ENCODE measurements at places on chromosomes 5 and 9. TPM values are rescaled to one million over a fixed set of nuclear protein-coding genes. Genes with fewer than 3 reads are reported as not detected.

DNA sequence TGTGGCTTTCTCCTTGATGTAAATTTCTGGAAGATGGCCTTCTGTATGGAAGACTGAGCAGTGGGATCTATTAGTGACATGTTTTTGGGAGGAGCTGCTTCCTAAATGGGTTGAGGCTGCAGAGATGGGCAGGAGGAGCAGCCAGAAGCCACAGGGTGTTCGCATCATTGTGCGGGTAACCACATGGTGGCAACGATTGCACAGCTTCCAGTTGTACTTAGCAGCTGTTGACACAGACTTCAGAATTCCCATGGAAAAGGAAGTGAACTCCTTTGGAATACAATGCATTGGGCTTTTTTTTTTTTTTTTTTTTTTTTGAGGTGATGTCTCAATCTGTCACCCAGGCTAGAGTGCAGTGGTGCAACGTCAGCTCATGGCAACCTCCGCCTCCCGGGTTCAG, 297.3 kb downstream of the NR3C1 start:
- peaks cover 25% of the 10 kb centered on the region for H3K4me1 ChIP-seq
- H3K27me3 ChIP-seq: no peaks in the 10 kb centered on the region
- DNase-seq: no peak
- H3K36me3 ChIP-seq: no peaks in the 10 kb centered on the region
- peak overlapping the region; percentile 26 for H3K27ac ChIP-seq

The CSNK1G3 gene
- total RNA-seq: 91.2 TPM

The RMRP gene
- 88,726 TPM for total RNA-seq

DNA sequence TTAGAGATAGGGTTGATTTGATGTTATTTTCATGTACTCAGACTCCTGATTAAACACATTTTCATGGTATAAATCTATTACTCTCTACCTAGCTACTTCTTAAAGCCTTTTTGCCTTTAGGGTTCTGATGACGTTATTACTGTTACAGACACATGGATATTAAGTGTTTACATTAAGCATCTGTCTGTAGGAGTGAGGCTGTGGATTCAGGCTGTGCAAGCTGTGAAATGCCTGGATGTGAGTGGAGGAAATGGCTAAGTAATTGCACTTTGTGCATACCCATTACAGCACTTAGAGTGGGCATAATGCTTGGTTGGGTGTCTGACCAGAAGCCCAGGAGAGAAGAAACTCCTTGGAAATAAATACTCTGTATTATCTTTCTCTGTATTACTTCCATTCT, 186.8 kb downstream of the SNX18 start:
- no peaks in the 10 kb centered on the region for H3K36me3 ChIP-seq
- DNase-seq: no peak
- no peaks in the 10 kb centered on the region for H3K27me3 ChIP-seq
- peaks cover 35% of the 10 kb centered on the region for H3K4me1 ChIP-seq

The CDH9 gene
- total RNA-seq: not detected

DNA sequence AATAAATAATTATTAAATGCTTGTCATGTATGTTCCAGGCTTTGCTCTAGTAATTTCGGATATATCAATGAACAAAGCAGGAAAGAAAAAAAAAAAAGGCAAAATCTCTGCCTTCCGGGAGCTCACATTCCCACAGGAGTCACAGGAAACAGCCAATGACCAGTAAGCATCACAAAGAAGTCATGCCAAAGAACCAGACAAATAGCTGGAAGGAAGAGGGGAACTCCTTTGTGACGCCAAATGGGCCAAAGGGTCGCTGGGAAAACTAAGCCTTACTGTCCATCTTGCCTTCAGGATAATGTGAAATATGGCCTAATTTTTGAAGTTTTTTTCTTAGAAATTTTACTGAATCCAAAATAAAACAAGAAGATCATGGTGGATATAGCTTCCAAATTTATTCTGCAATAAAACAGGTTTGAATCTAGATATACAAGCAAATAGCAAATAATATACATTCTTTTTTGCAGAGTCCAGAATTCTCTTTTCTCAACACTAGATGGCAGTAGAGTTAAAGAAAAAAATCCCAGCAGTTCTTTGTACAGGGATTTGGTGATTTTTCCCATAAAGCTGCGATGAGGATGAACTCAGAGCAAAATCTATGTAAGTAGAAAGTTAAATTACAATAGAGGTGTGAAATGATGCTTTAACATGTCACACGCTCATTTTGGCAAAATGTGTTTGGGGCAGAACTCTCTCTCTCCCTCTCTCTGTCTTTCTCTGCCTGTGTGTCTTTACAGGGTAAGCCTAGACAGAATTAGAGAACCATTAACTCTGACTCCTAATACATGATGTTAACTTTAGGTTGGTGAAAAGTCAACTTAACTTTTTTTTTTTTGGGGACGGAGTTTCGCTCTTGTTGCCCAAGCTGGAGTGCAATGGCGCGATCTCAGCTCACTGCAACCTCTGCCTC, 60.0 kb upstream of the TUT7 start:
- no peaks in the 10 kb centered on the region for H3K4me1 ChIP-seq
- H3K27me3 ChIP-seq: no peaks in the 10 kb centered on the region
- peak; percentile 63 for DNase-seq
- no peak overlapping the region for H3K4me3 ChIP-seq
- no peak overlapping the region for H3K27ac ChIP-seq

GRCh38 chr5:107592515-107592914, 78.2 kb downstream of the EFNA5 start:
- H3K27me3 ChIP-seq: no peaks in the 10 kb centered on the region
- DNase-seq: no peak
- peaks cover 4% of the 10 kb centered on the region for H3K4me1 ChIP-seq

- peak overlapping the region; percentile 43 for H3K27ac ChIP-seq
- H3K4me1 ChIP-seq: peaks cover 20% of the 10 kb centered on the region
- no peaks in the 10 kb centered on the region for H3K27me3 ChIP-seq
- peaks cover 14% of the 10 kb centered on the region for H3K36me3 ChIP-seq
- H3K4me3 ChIP-seq: peak overlapping the region; percentile 87
Measured at GRCh38 chr9:6007058-6007769, 8.2 kb downstream of the RANBP6 start.

DNA sequence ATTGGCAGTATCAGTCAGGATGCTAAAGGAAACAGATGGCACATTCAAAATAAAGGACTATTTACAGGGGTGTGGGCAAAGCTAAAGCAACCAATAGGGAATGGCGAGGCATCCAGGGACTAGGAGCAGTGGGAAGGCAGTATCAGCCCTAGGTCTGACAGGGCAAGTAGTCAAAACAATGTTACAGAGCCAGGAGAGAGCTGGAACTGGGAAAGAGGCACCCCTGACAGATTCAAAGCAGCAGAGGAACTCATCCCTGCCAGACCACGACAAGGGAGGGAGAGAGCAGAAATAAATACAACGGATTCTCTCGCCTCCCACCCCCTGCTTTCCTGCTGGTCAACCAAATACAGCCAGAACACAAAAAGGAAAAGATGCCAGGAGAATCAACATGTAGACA, 371.5 kb downstream of the NR2F1-AS1 start:
- H3K4me3 ChIP-seq: no peak overlapping the region
- H3K27me3 ChIP-seq: no peaks in the 10 kb centered on the region
- H3K4me1 ChIP-seq: no peaks in the 10 kb centered on the region
- no peak for DNase-seq
- no peaks in the 10 kb centered on the region for H3K36me3 ChIP-seq
- H3K27ac ChIP-seq: no peak overlapping the region

DNA sequence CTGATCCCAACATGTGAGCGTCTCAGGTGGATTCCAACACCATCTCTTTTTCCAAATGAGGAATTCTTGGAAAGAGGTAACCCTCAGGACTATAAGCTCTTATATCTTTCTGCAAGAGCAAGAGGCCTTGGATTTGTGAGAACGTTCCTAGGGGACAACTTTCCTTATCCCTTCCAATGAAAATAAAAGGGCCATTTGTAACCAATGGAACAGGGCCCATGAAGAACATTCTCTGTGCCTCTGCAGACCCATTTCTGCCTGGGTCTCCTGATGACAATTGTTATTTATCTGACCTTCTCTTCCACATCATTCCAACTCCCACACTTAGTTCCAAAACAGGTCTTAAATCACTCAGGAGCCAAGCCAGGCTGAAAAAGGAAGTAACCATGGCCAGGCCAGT, 202.6 kb downstream of the ZNF462 start:
- H3K27ac ChIP-seq: no peak overlapping the region
- no peaks in the 10 kb centered on the region for H3K36me3 ChIP-seq
- no peaks in the 10 kb centered on the region for H3K27me3 ChIP-seq

- no peaks in the 10 kb centered on the region for H3K27me3 ChIP-seq
- no peak for DNase-seq
- no peaks in the 10 kb centered on the region for H3K4me1 ChIP-seq
- H3K4me3 ChIP-seq: no peak overlapping the region
Measured at GRCh38 chr9:110007477-110008270, 200.3 kb downstream of the C9orf152 start.

GRCh38 chr5:122296871-122297270, 15.2 kb upstream of the SNCAIP start:
- H3K36me3 ChIP-seq: no peaks in the 10 kb centered on the region
- H3K27ac ChIP-seq: no peak overlapping the region
- DNase-seq: no peak
- no peak overlapping the region for H3K4me3 ChIP-seq

DNA sequence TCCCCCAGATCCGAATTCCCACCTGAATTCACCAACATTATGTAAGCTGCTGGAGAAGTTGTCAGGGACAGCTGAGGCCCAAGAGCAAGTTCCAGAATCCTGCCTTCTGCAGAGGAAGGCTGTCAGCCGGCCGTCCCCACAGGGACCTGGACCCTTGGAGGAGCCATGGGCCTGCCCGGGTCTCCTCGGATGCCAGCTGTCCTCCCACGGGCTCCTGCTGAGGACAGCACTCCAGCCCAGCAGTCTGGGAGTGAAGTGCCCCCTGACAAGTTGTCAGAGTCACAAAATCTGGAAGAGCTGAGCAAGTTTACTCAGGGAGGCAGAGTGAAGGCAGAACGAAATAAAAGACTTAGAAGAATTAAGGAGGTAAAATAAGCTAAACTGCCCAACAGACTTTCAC, 192.5 kb upstream of the DAPK1 start:
- DNase-seq: no peak
- H3K27ac ChIP-seq: no peak overlapping the region
- no peaks in the 10 kb centered on the region for H3K36me3 ChIP-seq
- H3K27me3 ChIP-seq: no peaks in the 10 kb centered on the region
- no peak overlapping the region for H3K4me3 ChIP-seq

The TXNDC8 gene
- not detected for total RNA-seq

DNA sequence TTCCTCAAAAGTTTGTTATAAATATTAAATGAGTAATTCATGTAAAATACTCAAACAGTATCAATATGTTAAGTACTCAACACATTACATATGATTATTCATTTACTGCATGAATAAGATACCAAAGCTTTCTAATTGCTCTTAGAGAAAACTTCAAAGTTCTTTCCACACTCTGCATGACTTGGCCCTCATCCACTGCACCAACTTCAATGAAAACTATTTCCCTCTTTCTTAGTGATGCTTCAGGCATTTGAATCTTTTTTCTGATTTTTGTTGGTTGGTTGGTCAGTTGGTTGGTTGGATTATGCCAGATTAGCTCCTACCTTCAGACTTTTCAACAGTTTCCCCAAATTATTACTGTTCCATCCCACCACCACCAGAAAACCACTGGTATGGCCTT, 314.7 kb upstream of the RGMB start:
- peak overlapping the region; percentile 71 for H3K27ac ChIP-seq
- H3K27me3 ChIP-seq: no peaks in the 10 kb centered on the region
- no peaks in the 10 kb centered on the region for H3K36me3 ChIP-seq
- H3K4me1 ChIP-seq: peaks cover 46% of the 10 kb centered on the region

GRCh38 chr5:36457511-36458270, 148.7 kb upstream of the SLC1A3 start:
- no peak overlapping the region for H3K27ac ChIP-seq
- H3K4me3 ChIP-seq: no peak overlapping the region
- peaks cover 14% of the 10 kb centered on the region for H3K4me1 ChIP-seq

Data from osteoblast (primary cell).